Osteoblast (primary cell): ENCODE measurements at places on chromosomes 2 and 18.

- H3K36me3 ChIP-seq: no peaks in the 10 kb centered on the region
- H3K4me1 ChIP-seq: no peaks in the 10 kb centered on the region
- no peaks in the 10 kb centered on the region for H3K27me3 ChIP-seq
Measured at GRCh38 chr2:180829261-180829660, 151.1 kb upstream of the UBE2E3 start.

- no peaks in the 10 kb centered on the region for H3K27me3 ChIP-seq
- DNase-seq: no peak
- no peaks in the 10 kb centered on the region for H3K36me3 ChIP-seq
Measured at GRCh38 chr2:225452677-225453076, 53.2 kb downstream of the NYAP2 start.

DNA sequence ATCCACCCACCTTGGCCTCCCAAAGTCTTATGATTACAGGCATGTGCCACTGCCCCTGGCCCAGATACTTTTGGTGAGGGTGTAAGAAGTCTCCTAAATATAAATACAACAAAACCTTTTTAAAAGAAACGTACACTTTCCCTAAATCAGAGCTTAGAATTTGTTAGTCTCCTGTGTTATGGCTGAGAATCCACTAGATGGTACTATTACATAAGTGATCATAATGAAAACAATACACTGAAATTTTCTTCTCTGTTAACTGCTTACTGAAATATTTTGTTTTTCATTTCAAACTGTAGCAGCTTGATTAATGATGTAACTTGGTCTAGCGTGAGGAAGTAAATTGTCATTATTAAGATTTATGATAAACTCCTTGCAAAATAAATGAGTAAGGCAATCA is 74.8 kb upstream of the FAM98A start:
- no peaks in the 10 kb centered on the region for H3K27me3 ChIP-seq
- H3K36me3 ChIP-seq: no peaks in the 10 kb centered on the region
- H3K4me3 ChIP-seq: no peak overlapping the region
- no peaks in the 10 kb centered on the region for H3K4me1 ChIP-seq

GRCh38 chr2:105932582-105932981 is 187.9 kb downstream of the NCK2 start:
- no peaks in the 10 kb centered on the region for H3K4me1 ChIP-seq
- H3K4me3 ChIP-seq: no peak overlapping the region
- no peak for DNase-seq
- H3K27me3 ChIP-seq: no peaks in the 10 kb centered on the region
- H3K36me3 ChIP-seq: no peaks in the 10 kb centered on the region

- H3K36me3 ChIP-seq: no peaks in the 10 kb centered on the region
- no peak for DNase-seq
- H3K27me3 ChIP-seq: no peaks in the 10 kb centered on the region
- H3K4me3 ChIP-seq: no peak overlapping the region
- H3K27ac ChIP-seq: no peak overlapping the region
Measured at GRCh38 chr18:23828426-23828825, 139.2 kb downstream of the LAMA3 start.

DNA sequence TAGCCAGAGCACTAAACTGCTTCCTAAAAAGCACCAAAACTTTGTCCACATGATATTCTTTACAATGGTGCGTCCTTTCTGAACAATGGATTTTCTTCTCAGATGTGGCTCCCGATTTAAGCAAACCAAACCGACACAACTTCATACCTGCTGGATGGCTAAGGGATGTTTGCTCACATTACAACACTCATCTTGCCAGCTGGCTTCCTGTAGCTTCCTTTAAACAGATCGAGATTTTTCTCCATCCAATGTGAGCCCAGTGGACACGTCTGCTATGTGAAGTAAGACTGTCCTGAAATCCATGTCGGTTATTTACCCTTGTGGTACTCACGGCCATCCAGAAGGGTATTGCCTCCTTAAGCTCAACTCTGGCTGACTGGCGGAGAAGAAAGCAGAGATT is 126.5 kb downstream of the MAPK4 start:
- no peaks in the 10 kb centered on the region for H3K27me3 ChIP-seq
- H3K36me3 ChIP-seq: no peaks in the 10 kb centered on the region
- H3K27ac ChIP-seq: no peak overlapping the region

DNA sequence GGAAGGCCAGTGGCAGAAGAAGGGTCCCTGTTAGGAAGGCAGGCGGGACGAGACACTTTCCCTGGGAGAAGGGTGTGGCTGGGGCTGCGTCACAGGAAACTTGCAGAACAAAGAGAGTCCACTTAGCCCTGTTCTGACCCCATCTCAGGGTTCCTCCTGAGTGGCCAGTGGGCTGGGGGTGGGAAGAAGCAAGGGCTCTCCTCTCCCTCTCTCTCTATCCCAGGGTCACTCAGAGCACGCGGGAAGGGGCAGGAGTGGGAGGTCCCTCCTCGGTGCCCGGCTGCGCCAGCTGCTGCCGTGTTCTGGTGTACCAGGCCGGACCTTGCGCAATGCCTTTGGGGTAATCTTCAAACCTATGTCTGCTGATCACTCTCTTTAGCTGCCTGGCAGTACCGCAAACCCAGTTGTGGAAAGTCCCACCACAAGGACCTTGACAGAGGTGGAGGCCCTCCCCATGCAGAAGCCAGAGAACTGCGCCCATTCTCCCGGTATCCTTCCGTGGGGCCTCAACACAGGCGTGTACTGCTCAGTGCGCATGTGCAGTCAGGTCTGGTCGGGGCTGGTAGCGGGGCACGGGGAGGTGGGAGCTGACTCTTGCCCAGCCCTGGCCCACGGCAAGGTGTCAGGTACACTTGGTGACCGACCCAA is 47.8 kb upstream of the ST3GAL5 start:
- peaks cover 3% of the 10 kb centered on the region for H3K27me3 ChIP-seq
- H3K4me3 ChIP-seq: no peak overlapping the region

GRCh38 chr2:179715871-179716270 is 145.5 kb downstream of the ZNF385B start:
- H3K27ac ChIP-seq: no peak overlapping the region
- H3K4me1 ChIP-seq: no peaks in the 10 kb centered on the region
- DNase-seq: no peak
- no peak overlapping the region for H3K4me3 ChIP-seq

GRCh38 chr2:217856159-217856558 is 146.6 kb downstream of the TNS1 start:
- peaks cover 43% of the 10 kb centered on the region for H3K36me3 ChIP-seq
- H3K4me3 ChIP-seq: no peak overlapping the region
- H3K27me3 ChIP-seq: no peaks in the 10 kb centered on the region
- no peak overlapping the region for H3K27ac ChIP-seq
- peaks cover 36% of the 10 kb centered on the region for H3K4me1 ChIP-seq

DNA sequence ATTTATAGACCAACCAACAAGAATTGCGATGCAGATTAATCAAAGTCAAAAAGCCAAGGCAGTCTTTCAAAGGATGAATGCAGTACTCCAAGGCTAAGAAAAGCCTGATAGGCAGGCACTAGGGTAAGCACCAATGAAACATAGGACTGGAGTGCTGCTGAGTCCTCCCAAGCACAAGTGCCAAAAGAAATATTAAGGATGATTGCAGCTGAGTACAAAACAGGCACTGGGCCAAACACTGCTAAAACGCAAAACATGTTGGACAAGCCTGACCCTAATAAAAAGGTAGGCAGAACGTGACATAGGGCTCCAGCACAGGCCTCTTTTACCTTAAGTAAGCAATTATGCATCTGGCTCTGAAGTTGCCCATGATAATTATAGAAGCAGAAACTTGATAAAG is 160.1 kb upstream of the LRP1B start:
- H3K4me1 ChIP-seq: no peaks in the 10 kb centered on the region
- no peaks in the 10 kb centered on the region for H3K27me3 ChIP-seq
- DNase-seq: no peak
- no peak overlapping the region for H3K4me3 ChIP-seq
- H3K27ac ChIP-seq: no peak overlapping the region

DNA sequence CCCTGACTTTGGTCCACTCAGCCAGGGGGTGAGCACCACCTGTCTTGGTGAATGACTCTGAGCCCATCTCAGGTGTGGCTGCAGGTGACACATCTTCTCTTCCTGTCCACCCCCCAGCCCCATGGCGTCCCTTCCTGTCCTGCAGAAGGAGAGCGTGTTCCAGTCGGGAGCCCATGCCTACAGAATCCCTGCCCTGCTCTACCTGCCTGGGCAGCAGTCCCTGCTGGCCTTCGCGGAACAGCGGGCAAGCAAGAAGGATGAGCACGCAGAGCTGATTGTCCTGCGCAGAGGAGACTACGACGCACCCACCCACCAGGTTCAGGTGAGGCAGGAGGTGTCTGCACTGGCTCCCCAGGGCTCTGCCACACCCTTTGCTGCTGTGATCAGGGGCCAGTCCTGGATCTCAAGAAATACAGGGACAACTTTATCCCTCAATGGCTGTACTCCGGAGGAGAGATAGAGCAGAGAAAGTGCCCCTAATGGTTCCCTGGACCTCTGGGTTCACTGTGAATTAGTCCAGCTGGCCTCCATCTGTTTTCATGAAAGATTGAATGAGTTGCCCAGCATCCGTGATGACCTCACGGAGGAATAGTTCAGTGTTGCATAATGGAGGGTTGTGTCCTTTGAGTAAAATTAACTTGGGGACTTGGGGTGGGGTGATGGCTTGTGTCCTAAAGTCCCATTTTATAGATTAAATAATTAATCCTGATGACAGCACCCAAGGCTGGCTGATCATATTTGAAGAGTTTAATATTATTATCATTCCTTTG is at the start of gene NEU2:
Gene NEU2 (plus strand): TSS at position 122 of the 770 bp plus-strand sequence. CDS start 0 bp downstream, at position 122.
- DNase-seq: no peak
- no peaks in the 10 kb centered on the region for H3K36me3 ChIP-seq
- H3K27me3 ChIP-seq: no peaks in the 10 kb centered on the region
- H3K4me1 ChIP-seq: peaks cover 19% of the 10 kb centered on the region
- no peak within 1 kb of the TSS for H3K27ac ChIP-seq

GRCh38 chr2:108607706-108608301 is 73.5 kb downstream of the LIMS1 start:
- no peak overlapping the region for H3K4me3 ChIP-seq
- DNase-seq: no peak
- H3K27me3 ChIP-seq: no peaks in the 10 kb centered on the region
- H3K4me1 ChIP-seq: peaks cover 15% of the 10 kb centered on the region

- H3K27ac ChIP-seq: no peak overlapping the region
- no peaks in the 10 kb centered on the region for H3K4me1 ChIP-seq
- no peaks in the 10 kb centered on the region for H3K36me3 ChIP-seq
Measured at GRCh38 chr18:10732990-10733389, 207.2 kb downstream of the NAPG start.

GRCh38 chr18:78871618-78872017 is 108.0 kb upstream of the SALL3 start:
- no peaks in the 10 kb centered on the region for H3K4me1 ChIP-seq
- DNase-seq: no peak
- H3K4me3 ChIP-seq: no peak overlapping the region
- H3K27ac ChIP-seq: no peak overlapping the region

DNA sequence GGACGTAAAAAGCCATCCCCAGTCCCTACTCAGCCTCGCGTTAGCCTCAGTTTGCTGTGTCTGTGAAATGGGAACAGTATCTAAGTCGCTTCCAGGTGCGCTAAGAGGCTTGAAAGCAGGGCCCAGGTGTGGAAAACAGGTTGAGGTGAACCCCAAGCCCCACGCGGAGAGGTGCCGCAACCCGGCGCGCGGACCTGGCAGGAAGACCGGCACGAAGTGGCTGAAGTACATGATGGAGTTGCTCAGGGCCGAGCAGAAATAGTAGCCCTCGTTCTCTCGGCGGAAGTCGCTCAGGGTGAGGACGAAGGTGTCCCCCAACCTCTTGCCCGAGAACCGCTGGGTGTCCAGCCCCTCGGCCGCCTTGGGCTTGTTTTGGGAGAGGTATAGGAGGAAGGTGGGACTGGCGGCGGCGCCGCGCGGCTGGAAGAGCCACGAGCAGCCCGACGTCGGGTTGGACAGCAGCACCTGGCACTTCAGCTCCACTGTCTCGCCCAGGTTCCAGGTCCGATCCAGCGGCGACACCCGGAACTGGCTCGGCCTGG is 508 bp downstream of the CD8A start:
- H3K36me3 ChIP-seq: no peaks in the 10 kb centered on the region
- no peaks in the 10 kb centered on the region for H3K4me1 ChIP-seq
- H3K4me3 ChIP-seq: no peak overlapping the region
- peak; percentile 73 for DNase-seq
- no peak overlapping the region for H3K27ac ChIP-seq

DNA sequence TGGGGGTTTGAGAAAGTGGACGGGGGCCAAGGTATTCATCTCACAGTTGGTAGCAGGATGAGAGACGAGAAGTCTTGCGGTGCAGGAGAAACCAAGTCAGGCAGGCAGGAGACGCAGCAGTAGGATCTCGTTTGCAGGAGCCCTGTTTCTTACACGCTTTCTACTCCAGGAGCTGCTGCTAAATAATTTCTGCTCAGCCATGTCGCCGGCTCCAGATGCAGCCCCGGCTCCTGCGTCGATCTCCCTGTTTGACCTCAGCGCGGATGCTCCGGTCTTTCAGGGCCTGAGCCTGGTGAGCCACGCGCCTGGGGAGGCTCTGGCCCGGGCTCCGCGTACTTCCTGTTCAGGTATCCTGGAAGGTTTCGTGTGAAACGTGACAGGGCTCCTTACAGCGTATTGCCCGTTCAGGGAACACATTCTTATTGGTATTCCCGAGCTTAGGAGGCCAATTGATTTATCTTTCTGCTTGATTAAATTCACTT is 494 bp downstream of the ANKZF1 start:
- peaks cover 20% of the 10 kb centered on the region for H3K4me1 ChIP-seq
- H3K27ac ChIP-seq: peak overlapping the region; percentile 85
- peak; percentile 94 for DNase-seq

DNA sequence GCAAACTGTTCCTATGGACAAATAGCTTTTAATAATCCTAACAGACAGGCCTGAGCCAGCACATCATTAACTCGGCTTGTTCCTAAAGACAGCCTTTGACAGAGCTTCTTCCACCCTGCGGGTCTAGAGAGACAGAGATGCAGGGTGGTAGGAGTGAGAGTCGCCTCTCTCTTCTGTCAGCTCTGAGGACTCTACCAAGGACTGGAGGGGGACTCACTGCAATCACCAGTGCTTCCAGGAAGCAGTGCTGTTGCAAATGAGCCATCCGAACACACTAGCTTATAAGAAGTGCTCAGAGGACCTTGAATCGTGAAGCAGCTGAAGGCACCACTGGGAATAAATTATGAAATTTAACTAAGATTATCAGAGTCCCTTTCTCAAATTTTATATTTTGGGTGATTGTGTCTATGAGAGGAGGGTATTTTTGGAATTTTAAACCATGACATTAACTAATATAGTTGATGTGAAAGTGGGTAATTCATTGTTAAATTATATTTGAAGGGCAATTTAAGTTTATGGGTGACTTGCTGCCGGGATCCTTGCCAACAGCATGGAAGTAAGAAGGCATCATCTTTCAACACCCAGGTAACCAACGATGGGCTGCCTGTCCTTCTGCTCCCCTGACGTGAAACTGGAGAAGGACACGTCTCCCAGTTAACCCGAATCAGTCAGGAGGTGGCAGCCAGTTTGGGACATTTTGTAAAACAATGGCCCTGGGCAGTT is 43.6 kb upstream of the PXDN start:
- peak; percentile 69 for DNase-seq
- H3K36me3 ChIP-seq: no peaks in the 10 kb centered on the region
- H3K4me3 ChIP-seq: no peak overlapping the region
- H3K4me1 ChIP-seq: no peaks in the 10 kb centered on the region
- peaks cover 17% of the 10 kb centered on the region for H3K27me3 ChIP-seq
